ENCODE measurements at places on chromosomes 5 and 9.

GRCh38 chr5:12277504-12278192 is 373.4 kb upstream of the CTNND2 start:
- DNase-seq: no peak

GRCh38 chr5:52148679-52149078 is 639.0 kb upstream of the ITGA1 start:
- DNase-seq: no peak

DNA sequence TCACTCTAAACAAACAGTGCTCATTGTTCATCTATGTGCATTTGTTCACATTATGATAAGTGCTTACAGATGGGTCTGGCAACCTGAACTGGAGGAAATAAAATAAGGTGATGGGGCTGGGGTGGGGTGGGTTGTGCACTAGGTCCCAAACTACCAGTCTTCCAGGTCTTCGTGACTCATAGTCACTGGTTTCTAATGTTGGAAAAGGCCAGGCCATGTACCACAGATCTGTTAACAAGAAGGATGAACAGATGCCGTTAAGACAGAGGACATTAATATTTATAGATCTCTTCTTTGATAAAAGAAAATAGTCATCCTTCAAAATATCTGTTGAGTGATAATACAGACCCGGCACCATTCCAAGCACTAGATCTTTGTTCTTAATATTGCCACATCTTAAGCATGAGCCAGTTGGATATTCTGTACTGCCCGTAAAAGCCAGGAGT is 71.4 kb upstream of the STARD4 start:
- DNase-seq: no peak

GRCh38 chr9:36293171-36293570 is 34.9 kb upstream of the GNE start:
- DNase-seq: no peak

- no peak for DNase-seq
Measured at GRCh38 chr5:179435731-179436315, 90.6 kb upstream of the ADAMTS2 start.

DNA sequence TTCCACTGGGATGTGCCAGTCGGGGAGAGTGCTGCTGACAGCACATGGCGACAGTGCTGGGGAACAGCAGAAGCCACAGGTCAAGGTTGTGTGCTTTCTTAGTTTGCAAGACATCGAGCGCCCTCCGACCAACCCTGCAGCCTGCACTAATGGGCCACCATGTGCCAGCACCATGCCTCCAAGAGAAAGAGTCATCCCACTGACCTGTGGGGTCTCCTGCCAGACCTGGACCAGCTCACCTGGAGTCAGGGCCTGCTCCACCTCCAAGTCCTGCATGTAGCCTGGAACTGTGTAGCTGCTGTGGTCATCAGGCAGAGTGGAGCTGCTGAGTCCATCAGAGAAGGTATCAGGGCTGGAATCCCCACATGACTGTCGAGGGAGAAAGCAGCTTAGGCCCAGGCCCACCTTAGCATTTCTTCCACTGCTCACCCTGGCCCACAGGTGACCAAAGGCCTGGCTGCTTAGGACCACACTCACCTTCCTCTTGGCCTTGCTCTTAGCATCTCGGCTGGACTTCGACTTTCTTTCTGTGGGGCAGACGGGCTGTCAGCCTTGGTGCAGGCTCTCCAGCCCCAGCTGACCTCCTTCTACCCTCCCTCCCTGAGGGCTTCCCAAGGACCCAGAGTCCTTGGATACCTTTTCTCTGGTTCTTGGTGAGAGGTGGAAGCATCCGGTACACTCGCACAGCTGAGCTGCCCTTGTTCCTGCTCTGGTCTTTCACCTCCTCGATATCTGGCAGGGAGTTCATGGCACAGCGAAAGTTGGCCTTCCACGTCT is 4.1 kb downstream of the IRF1 start:
- DNase-seq: no peak

Measured in stimulated activated CD4-positive, alpha-beta T cell treated with anti-CD3 and anti-CD28 coated beads, Interleukin-4, amount 100 ng/mL, for 4 hours (primary cell).